ENCODE measurements at places on chromosomes 7 and 10.

GRCh38 chr7:4030346-4030950 is 651.6 kb upstream of the FOXK1 start:
- no peak for DNase-seq

- no peak for DNase-seq
These were observed 48.7 kb downstream of the GCC1 start for GRCh38 chr7:127536741-127537140.

GRCh38 chr10:55474258-55474657 is 673.2 kb upstream of the PCDH15 start:
- no peak for DNase-seq

DNA sequence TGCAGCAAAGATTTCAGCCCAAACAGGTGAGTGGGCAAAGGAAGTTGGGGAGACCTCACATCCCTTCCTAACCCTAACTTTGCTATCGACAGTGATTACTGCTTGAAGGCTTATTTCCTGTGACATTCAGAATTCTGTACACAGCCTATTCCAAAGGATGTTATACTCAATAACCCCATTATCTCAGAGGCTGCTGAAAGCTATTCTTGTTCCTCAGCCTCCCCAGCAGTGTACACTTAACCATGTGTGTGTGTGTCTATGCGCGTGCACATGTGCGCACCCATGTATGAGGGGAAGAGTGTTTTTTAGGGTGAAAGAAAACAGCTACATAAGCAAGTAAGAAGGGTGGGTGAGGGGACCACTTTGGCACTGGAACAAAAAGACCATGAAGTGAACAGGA is 90.4 kb upstream of the KCNIP2 start:
- no peak for DNase-seq

DNA sequence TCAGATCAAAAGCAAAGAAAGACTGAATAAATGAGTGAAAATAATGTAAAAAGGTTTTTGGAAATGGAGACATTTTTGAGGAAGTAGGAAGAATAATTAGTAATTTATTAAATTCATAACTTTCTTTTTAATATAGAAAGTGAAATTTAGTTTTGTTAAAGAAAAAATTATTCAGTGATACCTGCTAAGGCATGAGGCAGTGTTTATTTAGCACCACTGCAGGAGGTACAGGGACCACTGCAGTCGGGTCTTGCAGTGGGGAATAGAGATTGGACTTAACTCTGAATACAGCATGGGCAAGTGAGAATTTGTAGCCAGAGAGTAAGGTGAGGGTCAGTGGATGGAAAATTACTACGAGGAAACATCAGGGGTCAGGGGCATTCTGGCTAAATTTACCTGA is 39.9 kb downstream of the TPST1 start:
- DNase-seq: no peak

- no peak for DNase-seq
These were observed 42.8 kb downstream of the HSPA12A start for GRCh38 chr10:116699471-116700150.

DNA sequence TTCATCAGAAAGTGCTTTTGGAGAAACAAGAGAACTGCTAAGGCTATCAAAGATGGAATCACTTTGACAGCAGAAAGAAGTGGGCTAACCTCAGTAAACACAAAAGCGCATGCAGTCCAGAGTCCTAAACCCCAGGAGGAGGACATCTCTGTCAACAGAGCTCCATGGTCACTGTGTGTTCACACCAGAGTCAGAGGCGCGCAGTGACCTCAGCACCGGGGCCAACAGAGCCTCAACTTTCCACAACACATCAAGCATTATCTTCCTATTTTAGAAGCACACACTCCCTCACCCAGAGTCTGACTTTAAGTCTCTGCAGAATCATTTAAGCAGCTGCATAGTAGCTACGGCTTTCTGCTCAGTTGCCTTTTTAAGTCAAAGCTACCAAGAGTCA is 195.3 kb downstream of the DIP2C start:
- no peak for DNase-seq

- no peak for DNase-seq
These were observed 20.0 kb upstream of the LIPA start for GRCh38 chr10:89271532-89271931.

DNA sequence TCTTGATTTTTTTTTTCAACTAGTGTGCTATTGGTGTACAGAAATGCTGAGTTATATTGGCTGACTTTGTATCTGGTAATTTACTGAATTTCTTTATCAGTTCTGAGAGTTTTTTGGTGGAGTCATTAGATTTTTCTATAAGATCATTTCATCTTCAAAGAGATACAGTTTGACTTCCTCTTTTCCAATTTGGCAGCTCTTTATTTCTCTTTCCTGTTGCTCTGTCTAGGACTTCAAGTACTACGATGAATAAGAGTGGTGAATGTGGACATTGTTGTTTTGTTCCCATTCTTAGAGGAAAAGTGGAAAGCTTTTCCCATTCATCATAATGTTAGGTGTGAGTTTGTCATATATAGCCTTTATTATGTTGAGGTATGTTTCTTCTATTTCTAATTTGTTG is 50.2 kb downstream of the LOXL4 start:
- no peak for DNase-seq

DNA sequence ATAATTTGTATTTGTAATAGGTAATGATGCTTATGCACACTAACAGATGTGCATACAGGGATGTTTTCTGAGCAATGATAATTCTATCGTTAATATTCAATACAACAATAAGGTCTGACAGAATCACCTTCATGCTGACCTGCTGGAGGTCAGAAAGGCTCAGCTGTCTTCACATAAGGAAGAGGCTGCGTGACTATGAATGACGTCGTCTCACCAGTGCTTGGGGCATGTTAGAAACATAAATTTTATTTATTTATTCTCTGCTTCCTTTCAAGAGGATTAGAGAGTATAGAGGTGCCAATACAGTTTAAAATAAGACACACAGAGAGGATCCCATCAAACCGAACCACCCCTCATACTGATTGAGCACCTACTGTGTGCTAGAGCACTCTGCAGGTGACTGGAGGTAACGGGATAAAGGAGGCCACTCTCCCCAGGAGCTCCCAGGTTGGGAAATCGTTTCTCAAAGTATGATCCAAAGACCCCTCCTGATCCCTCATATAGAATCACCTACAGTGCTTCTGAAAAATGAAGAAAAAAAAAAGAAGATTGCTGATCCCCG is 265.6 kb upstream of the NPVF start:
- no peak for DNase-seq

DNA sequence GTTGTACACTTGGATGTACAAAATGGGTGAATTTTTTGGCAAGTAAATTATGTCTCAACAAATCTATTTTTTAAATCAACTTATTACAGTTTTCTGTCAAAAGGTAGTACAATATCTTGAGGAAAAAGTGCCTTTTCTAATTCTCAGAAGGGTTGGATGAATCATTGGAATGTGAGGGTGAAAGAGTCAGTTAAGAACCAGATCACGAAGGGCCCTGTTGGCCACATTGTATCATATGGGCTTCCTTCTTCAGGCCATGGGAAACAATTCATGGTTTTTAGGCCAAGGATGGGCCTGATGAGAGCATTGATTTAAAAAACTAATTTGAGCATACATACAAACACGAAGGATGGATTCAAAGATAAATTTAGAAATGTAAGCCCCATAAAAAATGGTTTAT is 503.7 kb downstream of the TNS3 start:
- DNase-seq: no peak

- no peak for DNase-seq
These were observed 491.7 kb downstream of the ARL4A start for GRCh38 chr7:13179011-13179582.

- no peak for DNase-seq
These were observed 1.9 kb downstream of the BUD23 start for GRCh38 chr7:73685311-73685710.

- no peak for DNase-seq
These were observed 236.9 kb downstream of the KLF6 start for GRCh38 chr10:3548076-3548475.

DNA sequence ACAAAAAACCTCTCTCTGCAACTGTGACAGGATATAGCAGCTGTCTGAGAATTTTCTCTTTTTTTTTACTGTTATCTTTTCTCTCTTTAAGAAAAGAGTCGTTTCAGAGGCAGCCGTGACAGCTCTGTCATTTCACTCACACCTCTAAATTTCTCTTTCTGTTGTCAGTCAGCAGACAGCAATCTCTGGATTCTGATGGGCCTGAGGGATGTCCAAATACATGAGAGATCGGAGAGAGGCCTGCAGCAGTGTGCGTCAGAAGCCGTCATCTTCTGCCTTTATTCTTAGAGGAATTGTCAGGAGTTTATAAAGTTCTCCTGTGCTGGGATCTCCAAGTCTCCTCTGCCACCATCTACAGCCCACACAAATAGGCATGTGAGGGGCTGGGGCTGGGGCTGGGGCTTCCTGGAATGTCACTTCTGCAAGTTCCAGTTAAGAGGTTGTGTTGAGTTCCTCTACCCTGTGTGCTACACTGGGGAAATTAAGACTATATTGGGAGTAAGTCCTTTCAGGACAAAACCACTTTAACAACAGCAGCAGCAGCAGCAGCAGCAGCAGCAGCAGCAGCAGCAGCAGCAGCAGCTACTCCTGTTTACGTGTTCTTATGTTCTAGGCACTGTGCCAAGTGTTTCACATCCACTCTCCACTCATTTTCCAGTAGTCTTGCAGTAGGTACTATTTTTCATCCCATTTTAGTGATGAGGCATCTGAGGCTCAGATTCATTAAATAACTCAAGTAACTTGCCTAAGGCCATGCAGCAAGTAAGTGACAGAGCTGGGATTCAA is 541.3 kb downstream of the LRMDA start:
- DNase-seq: no peak

DNA sequence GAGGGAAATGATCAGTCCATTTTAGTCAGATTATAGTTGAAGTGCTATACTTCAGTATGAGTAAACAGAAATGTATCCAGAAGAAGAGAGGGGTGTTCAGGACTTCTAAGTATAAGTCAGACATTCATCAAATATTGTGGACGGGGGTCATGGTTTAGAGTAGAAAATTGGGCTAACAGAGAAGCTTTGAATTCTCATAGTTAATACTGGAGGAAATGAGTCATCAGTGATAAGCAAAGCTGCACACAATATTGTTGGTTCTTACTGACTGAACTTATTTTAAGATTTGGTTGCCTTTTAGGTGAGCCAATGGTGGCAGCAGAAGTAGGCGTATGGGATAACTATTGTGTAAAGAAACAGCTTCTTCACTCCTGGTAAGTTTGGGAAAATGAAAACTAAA is 1.7 kb upstream of the SUMF2 start:
- DNase-seq: no peak

GRCh38 chr10:103554488-103555324 is 61.2 kb downstream of the NEURL1 start:
- no peak for DNase-seq

GRCh38 chr7:26278770-26279169 is 12.9 kb upstream of the SNX10 start:
- DNase-seq: peak; percentile 19

DNA sequence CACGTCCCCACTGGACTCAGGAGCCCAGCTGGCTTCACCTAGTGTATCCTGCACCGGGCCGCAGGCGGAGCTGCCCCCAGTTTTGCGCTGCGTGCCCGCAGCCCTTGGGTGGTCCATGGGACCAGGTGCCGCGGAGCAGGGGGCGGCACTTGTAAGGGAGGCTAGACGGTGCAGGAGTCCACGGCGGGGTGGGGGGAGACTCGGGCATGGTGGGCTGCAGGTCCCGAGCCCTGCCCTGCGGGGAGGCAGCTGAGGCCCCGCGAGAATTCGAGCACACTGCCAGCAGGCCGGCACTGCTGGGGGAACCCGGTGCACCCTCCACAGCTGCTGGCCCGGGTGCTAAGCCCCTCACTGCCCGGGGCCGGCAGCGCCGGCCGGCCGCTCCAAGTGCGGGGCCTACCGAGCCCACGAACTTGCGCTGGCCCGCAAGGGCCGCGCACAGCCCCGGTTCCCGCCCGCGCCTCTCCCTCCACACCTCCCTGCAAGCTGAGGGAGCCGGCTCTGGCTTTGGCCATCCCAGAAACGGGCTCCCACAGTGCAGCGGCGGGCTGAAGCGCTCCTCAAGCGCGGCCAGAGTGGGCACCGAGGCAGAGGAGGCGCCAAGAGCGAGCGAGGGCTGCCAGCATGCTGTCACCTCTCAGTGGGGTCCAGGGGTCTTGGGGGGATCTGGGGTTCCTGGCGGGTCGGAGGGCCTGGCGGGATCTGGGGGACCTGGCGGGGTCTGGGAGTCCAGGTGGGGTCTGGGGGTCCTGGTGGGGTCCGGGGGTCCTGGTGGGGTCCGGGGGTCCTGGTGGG is 81.4 kb downstream of the VIPR2 start:
- DNase-seq: no peak

- DNase-seq: no peak
These were observed 104.6 kb downstream of the INPP5A start for GRCh38 chr10:132641966-132642731.

DNA sequence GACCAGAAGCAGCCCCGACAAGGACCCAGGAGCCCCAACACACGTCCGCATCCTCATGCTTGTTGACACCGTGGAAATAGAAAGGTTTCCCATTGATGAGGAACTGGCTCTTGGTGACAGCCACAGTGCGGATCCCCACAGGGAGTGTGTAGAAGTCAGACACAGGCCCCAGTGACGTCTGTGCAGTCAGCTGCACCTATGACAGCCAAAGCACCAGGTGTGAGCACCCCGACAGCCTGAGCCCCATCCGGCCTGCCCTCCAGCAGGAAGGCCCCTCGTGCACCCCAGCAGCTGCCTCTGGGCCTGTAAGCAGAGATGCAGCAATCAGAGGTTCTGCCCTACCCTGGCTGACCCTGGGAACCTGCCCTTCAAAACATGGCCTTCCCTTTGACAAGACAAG is 7.1 kb downstream of the GUSB start:
- no peak for DNase-seq

- peak; percentile 33 for DNase-seq
These were observed 3.1 kb upstream of the MRC1 start for GRCh38 chr10:17805921-17806577.

GRCh38 chr10:11655836-11656235 is 44.4 kb upstream of the USP6NL start:
- DNase-seq: no peak

DNA sequence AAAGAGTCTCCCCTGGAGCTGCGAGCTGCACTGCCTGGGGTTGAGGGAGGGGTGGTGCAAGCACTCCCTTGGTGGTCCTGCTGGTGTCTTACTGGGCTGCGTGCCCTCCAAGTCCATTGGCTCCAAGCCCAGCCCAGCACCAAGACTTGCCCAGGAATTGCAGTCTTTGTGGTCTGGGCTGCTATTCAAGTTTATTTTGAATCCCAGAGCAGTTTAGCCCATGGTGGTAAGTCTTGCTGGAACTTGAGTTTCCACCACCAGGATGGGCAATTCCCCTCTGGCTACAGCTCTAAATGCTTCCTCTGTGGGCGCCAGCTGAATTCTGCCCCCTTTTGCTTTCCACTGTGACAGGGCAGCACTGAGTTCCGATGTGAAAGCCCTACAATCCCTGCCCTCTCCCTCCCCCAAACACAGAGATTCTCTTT is 25.1 kb downstream of the GALNT11 start:
- no peak for DNase-seq

GRCh38 chr10:86440874-86441843 is 74.6 kb upstream of the GRID1 start:
- DNase-seq: peak; percentile 16

DNA sequence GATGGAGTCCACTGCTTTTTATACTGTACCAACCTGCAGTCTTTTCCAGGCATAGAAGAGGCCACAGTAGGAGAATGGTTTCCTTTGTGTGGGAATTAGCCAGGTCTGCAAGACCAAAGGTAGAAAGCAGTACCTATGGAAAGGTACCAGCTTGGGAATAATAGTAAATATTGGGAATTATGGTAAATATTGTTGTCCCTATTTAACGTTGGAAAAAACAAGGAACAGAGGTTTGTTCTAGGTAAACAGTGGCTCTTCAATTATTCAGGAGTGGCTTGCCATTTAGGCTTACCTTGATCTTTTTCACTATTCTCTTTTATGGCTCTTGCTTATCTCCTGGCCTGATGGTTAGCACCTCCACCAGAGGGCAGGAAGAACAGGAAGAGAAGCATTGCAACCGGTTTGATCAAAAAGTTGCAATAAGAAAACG is 43.9 kb upstream of the GSAP start:
- no peak for DNase-seq
